Activated CD8-positive, alpha-beta memory T cell treated with anti-CD3 and anti-CD28 coated beads for 1 hour (primary cell): ENCODE measurements at places on chromosomes 4 and X.

GRCh38 chr4:52196606-52197130, 145.6 kb downstream of the SPATA18 start:
- no peak for DNase-seq

DNA sequence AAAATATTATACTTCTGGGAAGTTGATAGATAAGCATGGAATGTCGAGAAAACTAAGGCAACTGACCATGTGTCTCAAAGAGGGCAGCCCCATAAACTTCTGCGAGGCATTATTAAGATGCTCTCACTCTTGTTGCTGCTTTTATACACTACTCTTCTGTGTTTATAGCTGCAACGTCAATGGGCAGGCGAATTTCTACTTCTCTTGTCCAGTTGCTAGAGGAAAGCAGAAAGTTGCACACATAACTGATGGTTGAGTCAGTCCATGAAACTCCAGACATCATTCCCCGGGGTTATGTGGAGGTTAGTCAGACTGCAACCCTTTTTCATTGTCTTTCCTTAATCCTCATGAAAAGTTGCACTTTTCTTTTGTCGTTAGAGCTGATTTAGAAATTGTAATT, 39.8 kb downstream of the VCX3B start:
- no peak for DNase-seq

DNA sequence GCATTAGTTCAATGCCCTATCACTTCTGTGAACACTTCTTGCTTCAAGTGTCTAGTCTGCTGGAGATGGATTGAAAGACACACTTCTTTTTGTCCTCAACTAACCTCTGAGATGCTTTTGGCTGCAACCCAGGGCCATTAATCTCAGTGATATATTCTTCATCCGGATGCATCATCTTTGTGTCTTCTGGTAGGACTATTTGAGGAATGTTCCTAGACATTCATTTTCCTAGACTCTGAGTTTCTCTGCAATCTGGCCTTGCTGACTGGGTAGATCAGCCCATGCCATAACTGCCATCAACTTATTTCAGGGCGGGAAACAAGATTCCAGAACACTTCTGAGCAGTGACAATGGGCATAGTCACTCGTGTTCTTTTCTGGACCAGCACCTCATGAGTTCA, 329.4 kb downstream of the PDGFC start:
- no peak for DNase-seq

GRCh38 chr4:118557298-118557851, 127.8 kb upstream of the METTL14 start:
- DNase-seq = no peak

DNA sequence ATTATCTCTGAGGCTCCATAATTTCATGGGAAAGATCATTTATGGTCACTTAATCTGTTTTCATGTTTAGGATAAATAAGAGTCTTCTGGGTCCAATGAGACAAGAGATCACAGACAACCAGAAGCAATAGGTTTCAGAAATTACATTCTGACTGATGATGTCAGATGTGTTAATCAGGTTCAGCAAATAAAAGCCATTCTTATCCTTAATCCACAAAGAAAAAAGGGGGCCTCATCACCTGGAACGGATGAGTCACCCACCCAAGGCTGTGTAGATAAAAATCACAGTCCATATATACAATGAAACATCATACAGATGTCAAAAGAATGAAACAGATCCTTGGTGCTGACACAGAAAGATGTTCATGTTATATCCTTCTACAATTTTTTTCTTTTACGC, 36.6 kb downstream of the SYTL4 start:
- no peak for DNase-seq

DNA sequence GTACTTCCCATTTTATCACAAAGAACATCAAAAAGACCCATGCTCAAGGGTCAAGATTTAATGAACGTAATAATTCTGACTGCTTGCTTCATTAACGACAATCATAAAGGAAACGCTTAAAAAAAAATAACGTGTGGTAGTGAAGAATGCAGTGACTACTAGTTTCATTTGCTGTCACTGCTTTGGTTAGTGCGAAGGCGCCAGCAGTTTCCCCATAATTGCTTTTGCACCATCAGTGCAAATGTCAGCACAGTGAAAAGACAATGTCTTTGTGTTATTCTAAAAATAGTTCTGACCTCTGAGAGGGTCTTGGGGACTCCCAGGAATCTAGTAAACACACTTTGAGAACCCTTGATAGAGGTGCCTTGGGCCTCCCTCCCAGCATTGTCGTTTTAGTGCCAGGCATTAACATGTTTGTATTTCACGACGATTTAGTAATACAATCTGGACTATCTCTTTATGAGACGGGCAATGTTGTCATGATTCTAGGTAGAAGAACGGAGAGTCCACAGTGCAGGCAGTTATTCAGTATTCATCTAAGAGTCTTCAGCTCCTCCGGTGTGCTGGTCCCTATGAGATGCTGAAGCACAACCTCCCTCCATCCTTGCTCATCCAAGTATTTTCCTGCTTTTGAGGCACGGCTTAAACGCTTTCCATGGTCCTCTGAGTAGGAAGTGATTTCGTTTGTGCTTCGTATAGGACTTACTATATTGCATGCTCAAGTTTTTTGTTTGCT, 71.0 kb downstream of the AFF1 start:
- DNase-seq = no peak

GRCh38 chrX:130497531-130497930, 95.7 kb downstream of the RBMX2 start:
- DNase-seq = no peak

DNA sequence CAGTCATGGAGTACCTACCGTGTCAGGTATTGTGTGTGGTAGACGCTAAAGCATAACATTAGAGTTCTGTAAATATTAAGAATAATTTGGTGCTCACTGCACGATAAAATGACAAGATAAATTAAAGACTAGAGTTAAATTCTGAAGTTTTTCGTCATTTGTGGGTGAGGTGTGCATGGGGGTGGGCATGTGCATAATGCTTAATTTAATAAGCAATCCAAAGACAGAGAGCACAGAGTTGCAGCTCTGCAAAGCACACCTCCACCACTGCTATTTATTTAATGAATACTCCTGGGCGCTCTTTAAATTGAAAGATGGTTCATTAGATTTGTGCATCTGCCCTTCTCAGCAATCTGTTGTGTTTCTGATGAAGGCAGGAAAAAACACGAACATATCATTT, 62.6 kb downstream of the GATB start:
- DNase-seq = no peak

- DNase-seq = no peak
These were observed 436.5 kb upstream of the FTHL17 start for GRCh38 chrX:31508338-31508737.

DNA sequence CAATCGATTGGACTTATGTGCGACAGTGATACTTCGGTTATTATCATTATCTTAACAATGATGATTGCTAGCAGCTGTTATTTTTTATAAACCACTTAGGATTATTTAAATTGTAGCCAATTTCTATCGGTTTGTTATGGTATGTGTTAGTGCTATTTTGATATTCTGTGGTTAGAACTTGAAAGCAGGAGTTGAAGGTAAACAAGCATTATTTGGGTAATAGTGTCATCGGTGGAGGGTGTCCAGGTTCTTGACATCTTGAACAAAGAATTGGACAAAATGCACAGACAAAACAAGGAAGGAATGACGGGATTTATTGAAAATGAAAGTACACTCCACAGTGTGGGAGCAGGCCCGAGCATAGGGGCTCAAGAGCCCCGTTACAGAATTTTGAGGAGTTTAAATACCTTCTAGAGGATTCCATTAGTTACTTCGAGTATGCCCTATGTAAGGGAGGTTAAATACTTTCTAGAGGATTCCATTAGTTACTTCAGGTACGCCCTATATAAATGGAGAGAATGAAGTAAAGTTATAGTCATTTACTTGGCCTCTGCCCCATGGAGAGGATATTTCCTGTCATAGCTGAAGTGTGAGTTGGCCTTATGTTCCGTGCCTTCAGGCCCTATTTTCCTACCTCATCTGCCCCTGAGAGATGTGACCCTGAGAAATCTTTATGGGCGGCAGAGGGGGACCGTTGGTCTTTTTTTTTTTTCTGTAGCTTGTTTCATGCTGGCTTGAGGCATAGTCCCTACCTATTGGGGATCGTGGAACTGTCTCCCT, 13.1 kb downstream of the MOB1B start:
- no peak for DNase-seq

GRCh38 chrX:123779908-123780396, 47.1 kb upstream of the THOC2 start:
- no peak for DNase-seq

DNA sequence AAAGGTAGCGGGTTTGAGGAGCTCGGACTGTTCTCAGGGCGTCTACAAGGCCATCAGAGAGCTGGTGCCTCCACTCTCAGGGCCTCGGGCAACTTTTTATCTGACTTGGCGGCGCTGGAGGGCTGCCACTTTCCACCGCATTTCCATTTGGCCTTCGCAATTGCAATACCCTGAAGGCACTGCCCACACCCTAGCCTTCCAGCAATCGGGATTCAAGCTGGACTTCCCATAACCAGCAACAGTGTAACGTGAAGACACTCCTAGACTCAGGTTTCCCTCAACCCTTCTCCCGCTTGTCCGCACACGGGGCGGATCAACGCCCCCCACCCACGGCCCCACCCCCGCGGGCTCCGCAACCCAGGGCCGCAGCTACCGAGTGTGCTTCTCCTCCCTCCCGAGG, 50.2 kb upstream of the BCOR start:
- no peak for DNase-seq

DNA sequence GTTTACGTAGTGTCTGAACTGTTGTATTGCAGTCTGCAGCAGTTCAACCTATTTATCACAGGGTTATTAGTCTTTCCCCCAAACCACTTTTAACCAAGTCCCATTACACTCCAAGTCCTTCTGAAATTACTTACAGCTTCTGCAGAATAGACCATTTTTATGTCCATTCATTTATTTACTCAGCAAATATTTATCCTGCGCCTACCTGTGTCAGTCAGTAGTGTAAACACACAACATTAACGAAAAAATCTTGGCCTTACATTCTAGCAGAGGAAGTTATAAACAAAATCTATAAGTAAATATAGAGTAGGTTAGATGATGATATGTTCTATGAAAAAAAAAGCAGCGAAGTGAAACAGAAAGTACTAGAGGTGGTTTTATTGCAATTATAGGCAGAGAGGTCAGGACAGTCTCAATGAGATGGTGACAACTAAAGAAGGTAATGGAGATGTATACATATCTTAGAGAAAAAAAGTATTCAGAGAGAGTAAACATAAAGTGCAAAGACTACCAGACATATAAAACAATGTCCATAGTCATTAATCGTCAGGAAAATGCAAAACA, 534.7 kb downstream of the KCNIP4 start:
- DNase-seq = no peak

- no peak for DNase-seq
These were observed 729 bp downstream of the CXCL11 start for GRCh38 chr4:76035141-76035540.

GRCh38 chr4:82777857-82778525, 20.6 kb downstream of the SCD5 start:
- no peak for DNase-seq

- DNase-seq = no peak
These were observed 216.1 kb downstream of the MAGEE1 start for GRCh38 chrX:76643590-76643989.

DNA sequence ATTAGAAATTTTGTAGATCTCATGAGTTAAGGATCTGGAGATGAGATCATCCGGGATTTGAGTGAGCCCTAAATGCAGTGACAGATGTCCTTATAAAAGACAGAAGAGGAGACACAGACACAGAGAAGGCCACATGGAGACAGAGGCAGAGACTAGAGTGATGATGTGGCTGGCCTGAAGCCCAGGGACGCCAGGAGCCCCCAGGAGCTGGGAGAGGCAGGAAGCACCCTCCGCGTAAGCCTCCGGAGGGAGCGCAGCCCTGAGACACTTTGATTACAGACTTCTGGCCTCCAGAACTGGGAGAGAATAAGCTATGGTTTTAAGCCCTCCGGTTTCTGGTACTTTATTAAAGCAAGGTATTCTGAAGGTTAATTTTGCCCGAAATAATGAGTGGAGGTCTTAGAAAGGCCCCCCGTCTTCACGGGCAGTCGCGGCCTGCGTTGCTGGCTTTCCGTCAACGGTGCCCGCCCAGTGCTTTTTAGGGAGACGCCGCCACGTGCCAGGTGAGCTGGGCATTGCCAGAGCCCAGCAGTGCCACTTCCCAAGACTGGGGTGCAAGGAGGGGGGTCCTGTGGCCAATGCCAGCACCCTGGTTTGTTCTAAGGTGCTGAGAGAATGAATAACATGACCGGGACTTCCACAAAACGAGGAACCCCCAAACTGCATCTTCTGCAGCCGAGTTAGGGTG, 8.1 kb downstream of the DHRSX start:
- no peak for DNase-seq

DNA sequence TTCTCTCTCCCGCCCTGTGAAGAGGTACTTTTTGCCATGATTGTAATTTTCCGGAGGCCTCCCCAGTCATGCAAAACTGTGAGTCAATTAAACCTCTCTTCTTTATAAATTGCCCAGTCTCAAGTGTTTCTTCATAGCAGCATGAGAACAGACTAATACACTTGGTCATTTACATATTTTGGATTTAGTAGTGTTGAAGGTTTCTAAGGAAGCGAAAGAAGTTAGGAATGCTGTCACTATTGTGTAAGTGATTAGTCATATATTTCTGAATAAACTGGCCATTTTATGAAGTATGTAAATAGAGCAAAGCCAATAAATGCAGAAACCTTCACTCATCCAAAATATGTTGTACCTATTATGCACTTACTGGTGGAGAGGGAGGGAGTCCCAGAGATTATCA, 34.4 kb upstream of the GK2 start:
- no peak for DNase-seq

- peak; percentile 27 for DNase-seq
These were observed 11.0 kb downstream of the SUPT20HL1 start for GRCh38 chrX:24371391-24371972.

GRCh38 chrX:7462110-7462509, 314.2 kb upstream of the PUDP start:
- DNase-seq = no peak

DNA sequence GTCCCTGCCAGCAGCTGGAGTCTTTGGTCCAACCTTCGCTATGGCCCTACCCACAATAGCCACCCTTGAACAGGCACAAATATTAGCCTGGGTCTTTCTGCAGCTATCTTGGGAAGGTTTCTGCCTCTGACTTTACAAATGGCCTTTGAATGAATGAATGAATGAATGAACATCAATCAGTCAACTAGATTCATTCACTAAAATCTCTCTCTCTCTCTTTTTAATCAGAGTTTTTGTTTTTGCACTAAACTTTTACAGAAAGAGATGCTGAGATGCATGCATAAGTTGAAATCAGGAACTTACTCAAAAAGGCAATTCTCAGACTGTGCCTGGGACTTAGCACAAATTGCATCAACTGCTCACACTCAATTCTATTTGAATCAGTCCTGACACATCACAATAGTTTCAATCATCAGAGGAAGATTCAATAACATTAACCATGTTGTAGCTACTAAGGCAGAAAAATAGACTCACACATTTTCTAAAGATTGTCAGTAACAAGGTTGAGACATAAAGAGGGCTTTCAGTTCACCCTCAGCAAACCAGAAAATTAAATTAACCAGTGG, 55.0 kb downstream of the ANXA3 start:
- DNase-seq = no peak

GRCh38 chr4:108333353-108333942, 164.7 kb upstream of the LEF1 start:
- DNase-seq = no peak

- no peak for DNase-seq
These were observed 259.9 kb upstream of the JADE1 start for GRCh38 chr4:128549636-128550035.

- DNase-seq = no peak
These were observed 1068.4 kb upstream of the INTU start for GRCh38 chr4:126564283-126564854.
